ENCODE measurements at places on chromosomes 3 and 15. TPM values are rescaled to one million over a fixed set of nuclear protein-coding genes. Genes with fewer than 3 reads are reported as not detected.

- no peak for DNase-seq
These were observed 169.2 kb downstream of the ROBO1 start for GRCh38 chr3:79598594-79598993.

DNA sequence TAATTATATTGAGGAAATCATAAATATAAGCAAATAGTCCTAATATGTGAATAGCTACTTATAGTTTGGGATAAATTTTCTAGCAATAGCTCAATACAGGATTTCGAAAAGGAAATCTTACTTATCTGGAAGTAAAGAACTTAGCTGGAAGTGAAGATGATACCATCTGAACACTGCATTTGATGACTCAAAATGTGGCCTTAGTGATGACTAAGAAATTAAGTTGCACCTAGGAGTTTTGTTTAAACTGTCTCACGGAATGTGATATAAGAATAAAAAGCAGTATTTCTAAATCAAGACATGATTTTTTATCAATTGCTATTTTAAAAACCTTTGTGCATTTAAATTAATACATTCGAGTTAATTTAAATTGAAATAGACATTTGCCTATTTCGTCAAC is 91.2 kb downstream of the EOMES start:
- DNase-seq: no peak

DNA sequence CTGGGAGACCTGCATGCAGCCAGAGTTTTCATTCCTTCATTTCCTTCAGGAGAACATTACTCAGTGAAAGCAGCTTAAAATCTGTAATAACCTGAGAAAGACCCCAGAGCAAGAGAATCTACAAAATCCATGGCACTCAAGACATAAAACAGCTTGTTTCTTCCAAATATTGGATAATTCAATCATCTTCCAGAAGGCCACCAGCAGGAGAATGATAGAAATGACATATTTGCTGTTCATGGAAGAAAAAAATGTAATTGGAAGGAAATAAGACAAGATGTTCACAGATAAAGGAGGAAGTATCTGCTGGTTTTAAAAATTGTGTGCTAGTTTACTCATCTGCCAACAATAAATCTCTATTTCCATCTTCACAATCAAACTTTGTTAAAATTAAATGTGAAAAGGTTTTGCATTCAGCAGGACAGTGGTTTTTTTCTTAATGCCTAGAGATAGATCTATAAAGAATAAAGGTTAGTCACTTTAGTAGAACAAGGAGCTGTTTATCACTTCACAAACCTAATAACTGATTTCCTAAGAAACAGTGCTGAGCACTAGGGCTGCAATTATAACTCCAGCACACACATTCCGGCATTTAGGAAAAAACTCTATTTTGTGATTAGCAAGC is 530.8 kb downstream of the NSUN3 start:
- no peak for DNase-seq

DNA sequence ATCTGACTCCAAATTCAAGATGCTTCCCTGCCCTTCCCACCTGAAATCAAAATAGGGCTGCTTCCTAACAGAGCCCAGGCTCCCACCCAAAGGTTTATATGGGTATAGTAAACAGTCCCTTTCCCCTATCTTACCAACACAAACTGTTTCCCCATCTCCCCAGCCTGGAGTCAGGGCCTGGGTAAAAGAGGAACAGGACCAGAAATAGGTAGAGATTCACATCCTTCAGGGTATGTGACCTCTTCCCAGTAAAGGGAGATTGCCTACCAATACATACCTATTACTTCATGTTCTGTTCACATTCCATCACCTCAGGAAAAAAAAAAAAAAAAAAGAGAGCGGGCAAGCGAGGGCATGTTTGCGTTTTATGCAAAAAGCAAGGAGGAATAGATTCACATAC is 9.7 kb upstream of the SHF start:
- no peak for DNase-seq

The SMCO1 gene
- not detected for polyA plus RNA-seq

GRCh38 chr3:41216422-41216821 is 17.1 kb downstream of the CTNNB1 start:
- DNase-seq: no peak

DNA sequence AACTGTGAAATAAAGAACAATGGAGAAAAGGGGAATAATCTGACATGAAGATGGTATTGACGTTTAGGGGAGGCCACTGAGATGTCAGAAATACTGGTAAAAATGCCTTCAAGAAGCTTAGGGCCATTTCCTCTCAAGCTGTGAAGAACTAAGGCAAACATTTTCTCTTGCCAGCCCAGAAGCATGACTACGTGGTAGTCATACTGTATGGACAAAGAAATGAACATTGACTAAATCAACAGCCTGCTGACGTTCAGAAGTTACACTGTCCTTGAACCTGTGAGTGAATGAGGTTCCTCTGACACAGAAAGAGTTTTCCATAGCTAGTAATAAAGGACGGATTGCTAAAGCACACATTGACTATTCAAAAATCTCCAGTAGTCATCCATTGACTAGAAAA is 121.0 kb downstream of the P3H2 start:
- no peak for DNase-seq

DNA sequence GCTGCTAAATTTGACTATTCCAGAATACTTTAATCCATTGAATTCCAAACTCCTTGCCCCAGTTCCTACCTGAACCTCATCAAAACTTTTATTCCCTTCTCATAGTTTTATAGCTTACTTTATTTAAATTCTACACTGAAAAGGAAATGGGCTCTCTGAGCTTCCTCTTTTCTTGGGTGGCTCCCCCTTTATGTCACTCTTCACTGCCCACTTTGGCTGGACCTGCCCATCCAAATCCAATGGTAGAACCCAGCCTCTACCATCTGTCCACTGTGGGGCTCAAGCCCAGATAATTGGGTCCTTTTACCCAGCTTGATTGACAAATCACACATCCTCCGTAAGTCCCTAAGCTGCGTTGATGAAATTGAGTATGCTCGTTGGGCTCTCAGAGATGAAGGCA is 216.5 kb downstream of the BBX start:
- DNase-seq: no peak

GRCh38 chr3:46549408-46549904 is 16.6 kb downstream of the LRRC2 start:
- no peak for DNase-seq

DNA sequence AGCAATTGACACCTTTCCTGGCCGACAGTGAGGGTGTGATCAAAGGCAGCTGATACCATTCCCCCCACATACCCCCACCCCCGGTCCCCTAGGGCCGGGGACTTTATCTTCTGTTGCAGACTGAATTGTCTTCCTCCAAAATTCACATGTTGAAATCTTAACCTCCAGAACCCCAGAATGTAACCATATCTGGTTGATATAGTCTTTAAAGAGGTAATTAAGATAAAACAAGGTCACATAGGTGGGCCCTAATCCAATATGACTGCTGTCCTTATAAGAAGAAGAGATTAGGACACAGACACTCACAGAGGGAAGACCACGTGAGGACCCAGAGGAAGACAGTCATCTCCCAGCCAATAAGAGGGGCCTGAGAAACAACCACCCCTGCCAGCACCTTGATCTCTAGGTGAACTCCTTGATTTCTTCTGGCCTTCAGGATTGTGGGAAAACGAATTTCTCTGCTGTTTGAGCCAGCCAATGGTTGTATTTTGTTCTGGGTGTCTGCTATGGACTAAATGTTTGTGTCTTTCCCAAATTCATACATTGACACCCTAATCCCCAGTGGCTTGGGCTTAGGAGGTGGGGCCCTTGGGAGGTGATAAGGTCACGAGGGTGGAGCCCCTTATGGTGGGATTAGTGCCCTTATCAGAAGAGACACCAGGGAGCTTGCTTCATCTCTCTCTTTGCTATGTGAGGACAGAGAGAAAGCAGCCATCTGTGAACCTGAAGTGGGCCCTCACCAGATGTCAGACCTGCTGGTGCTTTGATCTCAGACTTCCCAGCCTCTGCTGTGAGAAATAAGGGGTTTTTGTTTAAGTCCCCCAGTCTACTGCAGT is 144.0 kb downstream of the CHSY1 start:
- no peak for DNase-seq

All from GM12878 (cell line).